BJ (cell line): ENCODE measurements at places on chromosomes 2 and 18.

DNA sequence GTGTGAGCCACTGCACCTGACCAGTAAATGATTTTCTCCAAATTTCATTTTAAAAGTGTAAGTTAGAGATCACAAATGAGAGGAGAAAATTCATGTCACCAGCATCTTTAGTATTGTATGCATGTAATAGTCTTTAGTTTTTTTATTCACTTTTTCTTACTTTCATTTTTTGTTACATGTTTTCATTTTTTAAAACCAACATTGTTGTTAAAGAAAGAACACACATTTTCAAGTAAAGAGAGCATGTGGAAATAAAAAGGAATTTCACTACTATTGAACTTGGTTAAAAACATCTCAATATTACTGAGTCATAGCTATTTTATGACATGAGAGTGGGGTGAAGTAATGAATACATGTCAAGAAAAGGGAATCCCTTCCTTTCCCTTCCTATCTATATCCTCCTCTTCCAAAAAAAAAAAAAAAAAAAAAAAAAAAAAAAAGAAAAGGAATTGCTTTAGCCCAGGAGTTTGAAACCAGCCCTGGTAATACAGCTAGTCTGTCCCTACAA lies 29.1 kb upstream of the PMAIP1 start:
- DNase-seq, result peak; percentile 30

DNA sequence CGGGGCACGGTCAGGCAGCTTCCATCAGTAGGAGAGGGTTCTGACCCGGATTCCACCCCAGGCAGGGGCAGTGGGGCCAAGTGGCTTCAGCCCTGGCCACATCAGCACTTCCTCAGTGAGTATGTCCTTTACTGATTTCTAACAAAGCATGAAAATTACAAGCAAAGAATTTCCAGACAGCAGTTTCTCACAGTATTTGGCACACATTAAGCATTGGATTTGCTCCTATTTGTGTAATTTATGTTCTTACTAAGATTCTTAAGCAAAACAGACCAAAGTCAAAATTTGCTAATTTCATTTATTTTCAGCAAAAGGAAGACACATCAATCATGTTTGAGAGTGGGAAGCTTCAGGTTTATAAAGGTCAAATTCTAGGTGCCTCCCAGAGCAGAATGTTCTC lies 73.3 kb upstream of the NFATC1 start:
- DNase-seq, result no peak

- DNase-seq, result peak; percentile 94
Observed at GRCh38 chr2:196987649-196988364, 61.3 kb upstream of the PGAP1 start.

GRCh38 chr18:42654556-42654955 lies 460.9 kb downstream of the RIT2 start:
- DNase-seq, result no peak

DNA sequence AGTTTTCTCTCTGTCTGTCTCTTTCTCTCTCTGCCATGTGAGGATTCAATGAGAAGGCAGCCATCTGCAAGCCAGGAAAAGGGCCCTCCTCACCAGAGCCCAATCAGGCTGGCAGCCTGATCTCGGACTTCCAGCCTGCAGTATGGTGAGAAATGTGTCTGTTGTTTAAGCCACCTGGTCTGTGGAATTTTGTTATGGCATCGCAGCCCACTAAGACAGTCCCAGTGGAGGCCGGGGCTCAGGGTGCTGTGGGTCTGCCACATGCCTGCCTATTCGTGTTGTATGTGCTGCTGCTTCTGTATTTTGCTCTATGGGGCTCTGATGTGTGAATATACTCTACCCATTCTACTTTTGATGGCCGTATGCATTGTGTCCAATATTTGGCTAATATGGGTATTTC lies 139.0 kb upstream of the HS6ST1 start:
- DNase-seq, result no peak

GRCh38 chr2:25606892-25607291 lies 66.5 kb downstream of the DTNB start:
- DNase-seq, result no peak

GRCh38 chr18:77144451-77145118 lies 12.0 kb upstream of the MBP start:
- DNase-seq, result no peak

GRCh38 chr2:1973636-1974035 lies 229.3 kb upstream of the PXDN start:
- no peak for DNase-seq

- DNase-seq, result no peak
Observed at GRCh38 chr2:239212929-239213642, 187.7 kb downstream of the HDAC4 start.
